AG10803 (cell line): ENCODE measurements at places on chromosomes 5 and 9.

GRCh38 chr9:70526902-70527301, 112.4 kb upstream of the KLF9 start:
- DNase-seq: no peak

GRCh38 chr9:8940650-8941049, 1141.1 kb upstream of the DMAC1 start:
- DNase-seq: no peak

DNA sequence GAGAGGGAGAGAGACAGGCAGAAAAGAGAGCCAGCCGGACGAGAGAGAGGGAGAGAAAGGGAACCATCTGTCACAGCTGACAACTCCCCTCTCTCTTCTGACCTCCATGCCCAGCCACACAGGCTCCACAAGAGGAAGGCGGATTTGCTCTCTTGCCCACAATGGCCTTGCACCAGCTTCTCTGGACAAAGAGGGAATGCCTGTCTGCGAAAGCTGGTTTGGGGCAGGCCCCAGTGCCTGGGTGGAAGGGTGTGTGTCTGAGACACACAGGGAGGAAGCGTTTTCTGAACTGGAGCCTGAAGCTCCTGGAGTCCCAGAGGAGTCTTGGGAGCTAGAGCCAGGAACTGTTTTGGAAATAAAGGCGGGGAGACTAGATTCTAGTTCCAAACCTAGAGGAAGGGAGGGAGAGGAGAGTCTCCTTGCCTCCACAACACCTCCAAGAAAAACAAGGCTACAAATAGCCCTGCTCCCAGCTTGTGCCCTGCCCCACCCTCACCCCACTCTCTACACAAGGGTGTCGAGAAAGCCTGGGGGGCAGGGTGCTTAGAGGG, 12.5 kb downstream of the C1QTNF2 start:
- peak; percentile 13 for DNase-seq

DNA sequence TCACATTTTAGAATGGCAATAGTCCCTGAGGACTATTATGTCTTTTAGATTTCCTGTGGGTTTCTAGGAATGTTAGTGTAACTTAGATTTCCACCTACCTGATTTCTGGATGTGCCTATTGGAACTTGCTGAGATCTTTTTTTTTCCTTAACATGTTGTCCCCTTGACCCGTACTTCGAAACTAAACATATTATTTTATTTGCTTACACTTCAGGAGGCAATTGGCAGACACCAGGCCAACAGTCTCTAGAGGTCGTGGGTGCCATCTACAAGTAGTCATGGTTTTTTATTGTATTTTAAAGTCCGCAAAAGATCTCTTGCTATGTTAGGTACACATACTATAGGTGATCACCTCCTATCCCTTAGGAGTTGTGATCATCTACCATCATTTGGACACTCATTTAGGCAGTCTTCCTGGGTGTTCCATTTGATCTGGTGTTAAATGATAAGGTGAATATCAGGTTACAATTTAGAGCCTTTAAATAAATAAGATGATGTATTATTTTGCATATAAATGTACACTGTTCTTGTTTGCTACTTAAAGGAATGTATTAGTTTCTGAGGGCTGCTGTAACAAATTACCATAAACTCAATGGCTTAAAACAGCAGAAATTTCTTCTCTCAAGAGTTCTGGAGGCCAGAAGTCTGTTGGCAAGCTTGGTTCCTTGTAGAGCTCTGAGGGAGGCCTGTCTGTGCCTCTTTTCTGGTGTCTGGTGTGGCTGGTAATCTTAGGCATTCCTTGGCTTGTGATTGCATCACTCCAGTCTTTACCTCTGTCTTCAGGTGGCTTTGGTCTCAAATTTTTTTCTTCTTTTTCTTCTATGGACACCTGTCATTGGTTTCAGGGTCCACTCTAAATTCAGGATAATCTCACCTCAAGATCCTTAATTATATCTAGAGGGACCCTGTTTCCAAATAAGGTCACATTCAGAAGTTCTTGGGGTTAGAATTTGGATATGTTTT, 64.8 kb downstream of the ZCCHC7 start:
- DNase-seq: no peak

DNA sequence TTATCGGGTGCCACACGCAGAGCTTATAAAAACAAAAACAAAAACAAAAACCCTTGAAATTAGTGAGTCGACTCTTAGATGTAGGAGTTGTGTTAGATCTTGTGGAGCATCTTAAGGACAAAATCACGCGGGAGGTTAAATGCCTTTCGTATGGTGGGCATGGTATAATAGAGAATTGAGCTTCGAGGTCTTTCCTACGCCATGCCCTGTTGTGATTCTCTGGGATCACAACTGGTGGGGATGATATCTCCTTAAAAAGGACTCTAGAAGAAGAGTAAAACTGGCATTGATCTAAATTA, 773 bp upstream of the ELL2 start:
- DNase-seq: no peak

DNA sequence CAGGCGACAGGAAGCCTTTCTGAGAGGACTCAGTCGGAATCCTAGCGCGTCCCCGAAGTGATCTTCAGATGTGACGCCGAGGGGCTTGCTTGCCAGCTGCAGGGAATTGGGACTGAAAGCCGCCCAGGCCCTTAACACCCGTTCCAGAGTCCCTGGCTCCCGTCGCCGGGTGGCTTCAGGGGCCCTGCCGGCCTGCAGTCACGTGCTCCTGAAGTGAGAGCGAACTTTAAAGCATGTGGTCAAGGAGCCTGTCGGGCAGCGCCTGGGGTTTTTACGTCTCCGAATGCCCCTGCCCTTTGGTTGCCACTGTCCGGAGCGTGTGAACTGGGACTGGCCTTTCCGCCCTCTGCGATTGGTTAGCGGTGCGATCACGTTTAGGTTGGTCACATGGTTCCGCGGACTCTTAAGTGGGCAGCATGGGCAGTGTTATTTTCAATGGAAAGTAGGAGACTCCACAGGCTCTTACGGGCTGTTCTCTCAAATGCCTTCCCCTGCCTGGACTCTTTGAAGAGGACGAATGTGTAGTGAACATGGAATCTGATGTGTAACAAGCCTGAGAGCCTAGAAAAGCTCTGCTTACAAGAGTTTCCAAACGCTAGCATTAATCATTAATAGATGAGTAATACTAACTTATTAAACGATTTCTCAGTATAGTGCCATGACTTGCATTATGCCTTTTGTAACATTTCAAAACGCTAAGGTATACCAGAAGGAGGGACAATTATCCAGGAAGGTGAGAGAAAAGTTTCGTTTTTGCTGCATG, 1.9 kb downstream of the VLDLR start:
- DNase-seq: peak; percentile 36

GRCh38 chr9:122128007-122128968, 31.3 kb downstream of the NDUFA8 start:
- DNase-seq: no peak

GRCh38 chr5:125232779-125233230, 486.4 kb upstream of the ZNF608 start:
- DNase-seq: peak; percentile 91

DNA sequence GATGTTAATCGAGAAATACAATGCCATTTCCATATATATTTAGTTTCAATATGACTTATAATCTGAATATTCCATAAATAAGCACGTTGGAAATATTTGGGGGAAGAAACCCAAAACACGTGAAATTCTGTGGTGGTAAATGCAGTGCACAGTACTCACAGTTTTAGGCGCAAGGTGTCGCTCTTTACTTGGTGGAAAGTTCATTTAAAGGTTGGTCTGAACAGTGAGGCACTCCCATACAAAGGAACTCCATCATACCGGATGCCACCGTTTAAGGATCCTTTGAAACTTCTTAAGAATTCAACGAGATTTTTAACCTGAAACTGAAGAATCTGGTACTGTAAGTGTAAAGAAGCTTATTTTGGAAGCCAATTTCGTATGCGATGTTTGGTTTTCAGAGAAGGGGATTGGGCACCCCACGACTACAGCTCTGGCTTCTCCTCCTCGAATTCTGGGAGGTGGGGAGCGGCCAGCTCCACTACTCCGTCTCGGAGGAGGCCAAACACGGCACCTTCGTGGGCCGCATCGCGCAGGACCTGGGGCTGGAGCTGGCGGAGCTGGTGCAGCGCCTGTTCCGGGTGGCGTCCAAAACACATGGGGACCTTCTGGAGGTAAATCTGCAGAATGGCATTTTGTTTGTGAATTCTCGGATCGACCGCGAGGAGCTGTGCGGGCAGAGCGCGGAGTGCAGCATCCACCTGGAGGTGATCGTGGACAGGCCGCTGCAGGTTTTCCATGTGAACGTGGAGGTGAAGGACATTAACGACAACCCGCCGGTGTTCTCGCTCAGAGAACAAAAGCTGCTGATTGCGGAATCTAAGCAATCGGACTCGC, at the start of gene PCDHA11:
Gene PCDHA11, plus strand, starts transcription at position 237 of the 834 bp plus-strand sequence. Its CDS starts 147 bp downstream, at position 384.
- DNase-seq: no peak

GRCh38 chr5:171783051-171783450, 2.6 kb upstream of the SMIM23 start:
- peak; percentile 23 for DNase-seq

DNA sequence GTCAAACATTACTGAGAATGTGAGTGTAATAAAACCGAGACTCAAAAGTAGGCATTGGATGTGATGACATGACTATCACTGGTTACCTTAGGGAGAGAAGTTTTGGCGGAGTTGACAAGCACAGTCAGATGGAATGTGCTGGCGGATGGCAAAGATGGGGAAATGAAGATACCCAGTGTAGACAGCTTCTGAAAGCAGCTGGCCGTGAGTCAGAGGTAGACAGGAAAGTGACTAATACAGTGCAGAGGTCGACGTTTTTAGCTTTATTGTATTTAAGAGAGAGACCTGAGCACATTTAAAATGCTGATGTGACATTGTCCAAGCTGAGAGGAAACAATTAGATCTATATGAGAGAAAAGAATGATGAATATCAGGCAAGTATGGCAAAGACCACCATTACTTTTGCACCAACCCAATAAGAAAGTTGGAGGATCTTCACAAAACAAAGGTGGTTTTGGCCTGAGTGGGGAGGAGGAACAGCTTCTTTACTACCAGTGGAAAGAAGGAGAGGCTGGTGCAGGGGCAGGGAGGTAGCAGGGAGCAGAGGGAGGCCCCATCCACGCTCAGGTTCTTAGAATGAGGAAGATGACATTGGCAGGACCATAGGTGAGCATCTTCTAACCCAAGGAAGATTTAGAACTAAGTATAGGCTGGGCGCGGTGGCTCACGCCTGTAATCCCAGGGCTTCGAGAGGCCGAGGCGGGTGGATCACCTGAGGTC, 36.7 kb upstream of the KCNIP1 start:
- peak; percentile 88 for DNase-seq

GRCh38 chr5:12162863-12163262, 258.6 kb upstream of the CTNND2 start:
- DNase-seq: no peak

GRCh38 chr9:127132921-127133647, 10.6 kb upstream of the ANGPTL2 start:
- DNase-seq: peak; percentile 56

GRCh38 chr5:78586251-78586650, 62.3 kb downstream of the LHFPL2 start:
- DNase-seq: peak; percentile 99

- peak; percentile 65 for DNase-seq
Observed at GRCh38 chr9:89850631-89851325, 246.0 kb downstream of the GADD45G start.

- DNase-seq: peak; percentile 80
Observed at GRCh38 chr5:65100911-65101631, 332.3 kb downstream of the CWC27 start.

DNA sequence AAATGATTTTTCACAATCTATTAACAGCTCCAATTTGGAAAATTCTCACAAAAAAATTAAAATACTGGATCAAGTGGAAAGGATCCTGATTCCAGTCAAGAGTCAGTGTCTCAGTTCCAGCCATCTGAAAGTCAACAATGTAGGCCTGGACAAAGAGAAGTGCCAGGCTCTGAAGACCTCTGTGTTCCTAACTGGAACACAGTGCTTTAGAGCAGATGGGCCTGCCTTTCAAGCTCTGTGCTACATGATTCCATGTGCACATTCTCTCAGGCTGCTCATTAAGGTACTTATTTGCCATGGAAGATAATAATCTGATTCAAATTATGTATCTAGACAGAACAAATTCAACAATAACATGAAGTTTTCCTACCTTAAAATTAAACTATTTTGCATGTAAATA, 30.2 kb upstream of the ALDH1A1 start:
- DNase-seq: no peak

- no peak for DNase-seq
Observed at GRCh38 chr5:159891371-159891770, 24.9 kb upstream of the ADRA1B start.

- DNase-seq: peak; percentile 43
Observed at GRCh38 chr5:138352722-138353559, 456 bp downstream of the KDM3B start.

DNA sequence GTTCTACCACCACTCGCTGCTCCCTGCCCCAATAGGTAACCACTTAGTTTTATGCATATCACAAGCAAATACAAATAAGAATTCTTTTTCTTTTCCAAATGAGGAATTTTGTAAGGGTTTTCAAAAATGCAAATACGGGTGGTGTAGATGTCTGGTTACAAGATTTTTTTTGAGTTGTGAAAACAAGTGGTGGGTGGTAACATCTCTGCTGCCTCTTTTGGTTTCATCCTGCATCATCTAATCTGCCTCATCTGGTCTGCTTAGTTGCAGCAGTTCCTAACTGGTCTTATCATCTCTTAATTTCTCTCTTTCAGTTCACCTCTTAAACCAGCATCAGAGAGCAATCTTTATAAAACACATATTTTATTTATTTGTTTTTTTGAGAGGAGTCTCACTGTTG, 5.3 kb downstream of the NFX1 start:
- DNase-seq: no peak

- peak; percentile 65 for DNase-seq
Observed at GRCh38 chr5:14706615-14707021, 42.1 kb downstream of the OTULIN start.

DNA sequence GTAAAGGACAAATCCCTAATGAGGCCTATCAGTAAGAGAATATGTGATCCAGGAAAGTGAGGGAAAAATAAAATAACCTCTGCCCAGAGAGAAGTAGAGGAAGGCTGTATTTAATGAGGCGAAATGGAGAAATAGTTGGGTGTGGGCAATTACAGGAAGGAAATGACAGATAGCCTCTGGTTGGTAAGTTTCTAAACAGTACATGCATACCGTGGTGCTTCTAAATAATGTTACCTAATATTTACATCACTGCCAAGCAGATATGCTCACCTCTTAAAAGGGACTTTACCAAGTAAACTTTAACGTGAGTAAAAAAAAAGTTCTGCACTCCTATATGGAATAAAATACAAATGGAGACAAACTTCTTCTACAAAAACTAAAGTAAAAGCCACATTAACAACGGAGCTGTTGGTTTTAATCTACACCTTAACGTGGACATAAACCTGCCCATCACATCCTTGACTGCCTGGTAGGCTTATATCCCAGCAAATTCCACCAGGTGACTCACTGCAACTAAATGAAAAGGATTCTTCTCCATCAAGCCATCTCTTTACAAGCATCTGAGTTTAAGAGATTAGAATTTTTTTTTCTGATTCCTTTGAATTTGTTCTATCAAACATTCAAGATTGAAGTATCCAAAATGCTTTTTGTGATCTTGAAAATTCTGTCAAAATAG, 12.4 kb downstream of the NFIL3 start:
- DNase-seq: peak; percentile 33
